ACHN (cell line): ENCODE measurements at places on chromosomes 13 and 19.

DNA sequence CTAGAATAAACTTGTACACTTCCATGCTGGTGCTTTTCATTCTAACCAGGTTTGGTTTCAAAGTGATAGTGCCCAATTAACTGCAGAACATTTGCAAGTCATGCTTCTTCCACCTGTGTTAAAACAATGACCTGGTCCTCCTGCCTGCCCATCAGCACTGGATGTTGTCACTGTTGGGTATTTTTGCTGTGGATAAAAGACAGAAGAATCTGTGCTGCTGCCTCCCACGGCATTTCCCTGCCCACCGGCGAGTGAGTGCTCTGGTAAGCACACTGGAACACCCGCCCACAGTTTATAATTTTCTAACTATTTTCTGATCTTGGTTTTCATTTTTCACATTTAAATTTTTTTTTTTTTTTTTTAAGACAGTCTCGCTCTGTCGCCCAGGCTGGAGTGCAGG lies 2.3 kb upstream of the AKAP8 start:
- no peak for DNase-seq

GRCh38 chr13:34307607-34308006 lies 489.7 kb downstream of the RFC3 start:
- DNase-seq = no peak

DNA sequence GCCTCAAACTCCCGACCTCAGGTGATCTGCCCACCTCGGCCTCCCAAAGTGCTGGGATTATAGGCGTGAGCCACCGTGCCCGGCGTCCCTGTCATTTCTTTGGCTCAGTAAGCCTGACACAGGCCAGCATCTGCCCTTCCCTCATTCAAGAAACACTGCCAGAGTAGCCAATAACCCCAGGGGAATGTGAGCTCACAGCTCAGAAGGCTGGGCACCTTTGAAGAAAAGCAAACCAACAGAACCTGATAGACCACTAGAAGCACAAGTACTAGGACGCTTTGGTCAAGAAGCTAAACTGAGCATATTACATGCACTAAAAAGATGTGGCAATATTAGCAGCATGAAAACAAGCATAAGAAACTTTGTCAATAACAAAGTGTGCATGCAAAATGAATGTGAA lies 14.2 kb downstream of the SIGLEC5 start:
- DNase-seq = no peak

- DNase-seq = peak; percentile 44
Observed at GRCh38 chr13:39016787-39017186, 21.1 kb downstream of the PROSER1 start.

DNA sequence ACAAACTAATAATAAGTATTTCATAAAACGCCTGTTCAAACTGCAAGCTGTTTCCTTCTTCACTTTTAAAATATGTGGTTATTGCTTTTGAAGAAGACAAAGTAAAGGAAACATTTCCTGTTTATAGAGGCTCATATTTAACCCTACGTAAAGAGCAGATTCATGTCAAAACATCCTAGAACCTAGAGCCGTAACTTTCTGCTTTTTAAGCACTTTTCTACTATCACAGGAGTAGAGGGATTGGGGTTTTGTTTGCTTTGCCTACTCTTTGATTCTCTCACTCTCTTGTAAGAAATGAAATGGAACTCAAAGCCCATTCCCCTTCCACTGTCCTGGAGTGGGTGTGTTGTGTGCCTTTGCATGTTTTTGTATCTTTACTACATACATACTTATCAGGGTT lies 54.0 kb upstream of the GPR183 start:
- no peak for DNase-seq

- no peak for DNase-seq
Observed at GRCh38 chr13:70473907-70474306, 365.7 kb upstream of the KLHL1 start.

DNA sequence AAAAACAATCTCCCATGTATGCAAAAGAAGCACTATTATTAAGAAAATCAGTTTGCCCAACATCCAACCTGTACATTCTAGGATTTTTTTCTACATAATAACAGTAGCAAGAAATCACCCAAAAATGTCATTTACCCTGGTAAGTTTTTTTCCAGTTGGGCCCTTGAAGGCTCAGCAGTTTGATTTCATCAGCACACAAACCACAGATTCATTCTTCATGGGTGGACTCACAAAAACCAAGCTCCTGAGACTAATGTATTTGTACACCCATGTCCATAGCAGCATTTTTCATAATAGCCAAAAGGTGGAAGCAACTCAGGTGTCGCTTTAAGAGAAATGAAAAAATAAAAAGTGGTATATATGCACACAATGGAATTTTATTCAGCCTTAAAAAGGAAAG lies 210.1 kb downstream of the TBC1D4 start:
- DNase-seq = no peak

GRCh38 chr13:73608157-73608516 lies 526.1 kb downstream of the KLF12 start:
- DNase-seq = no peak

- no peak for DNase-seq
Observed at GRCh38 chr13:26961890-26962615, 201.5 kb upstream of the GPR12 start.

GRCh38 chr13:102484329-102484728 lies 82.5 kb upstream of the FGF14 start:
- peak; percentile 22 for DNase-seq

- DNase-seq = peak; percentile 60
Observed at GRCh38 chr19:33771384-33772101, 25.1 kb upstream of the KCTD15 start.

GRCh38 chr19:43618921-43619261 lies 538 bp downstream of the ZNF428 start:
- DNase-seq = peak; percentile 11

DNA sequence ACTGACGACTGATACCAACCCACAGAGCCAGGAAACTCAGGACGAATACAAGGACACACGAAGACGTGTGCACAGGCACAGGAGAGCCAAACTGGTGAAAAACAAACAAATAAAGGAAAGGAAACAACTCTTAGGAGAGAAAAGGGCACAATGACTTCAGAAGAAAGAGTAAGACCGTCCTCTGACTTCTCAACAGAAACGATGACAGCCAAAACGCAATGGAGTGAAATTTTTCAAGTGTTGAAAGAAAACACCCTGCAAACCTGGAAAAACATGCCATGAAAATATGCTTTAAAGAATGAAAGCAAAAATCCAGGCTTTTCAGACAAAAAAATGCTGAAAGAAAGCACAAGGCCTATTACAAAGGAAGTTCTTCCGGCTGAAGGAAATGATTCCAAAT lies 24.6 kb upstream of the PLPP2 start:
- no peak for DNase-seq

DNA sequence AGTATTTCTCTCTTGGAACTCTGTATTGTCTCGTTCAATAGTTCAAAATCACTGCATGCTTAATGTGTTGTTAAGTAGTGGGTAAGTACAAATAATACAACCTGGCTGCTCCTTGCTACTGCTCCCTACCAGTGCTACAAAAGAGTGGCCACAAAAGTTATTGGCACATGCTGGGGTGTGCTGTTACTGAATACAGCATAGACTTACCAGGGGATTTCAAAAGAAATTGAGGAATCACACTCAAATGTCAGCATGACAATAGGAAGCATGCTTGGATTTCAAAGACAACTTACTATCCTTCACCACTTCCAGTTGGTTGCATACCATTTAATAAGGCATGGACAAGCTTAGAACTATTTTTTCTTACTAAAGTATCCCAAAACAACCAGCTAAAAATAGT lies 1041.3 kb upstream of the SPRY2 start:
- no peak for DNase-seq

DNA sequence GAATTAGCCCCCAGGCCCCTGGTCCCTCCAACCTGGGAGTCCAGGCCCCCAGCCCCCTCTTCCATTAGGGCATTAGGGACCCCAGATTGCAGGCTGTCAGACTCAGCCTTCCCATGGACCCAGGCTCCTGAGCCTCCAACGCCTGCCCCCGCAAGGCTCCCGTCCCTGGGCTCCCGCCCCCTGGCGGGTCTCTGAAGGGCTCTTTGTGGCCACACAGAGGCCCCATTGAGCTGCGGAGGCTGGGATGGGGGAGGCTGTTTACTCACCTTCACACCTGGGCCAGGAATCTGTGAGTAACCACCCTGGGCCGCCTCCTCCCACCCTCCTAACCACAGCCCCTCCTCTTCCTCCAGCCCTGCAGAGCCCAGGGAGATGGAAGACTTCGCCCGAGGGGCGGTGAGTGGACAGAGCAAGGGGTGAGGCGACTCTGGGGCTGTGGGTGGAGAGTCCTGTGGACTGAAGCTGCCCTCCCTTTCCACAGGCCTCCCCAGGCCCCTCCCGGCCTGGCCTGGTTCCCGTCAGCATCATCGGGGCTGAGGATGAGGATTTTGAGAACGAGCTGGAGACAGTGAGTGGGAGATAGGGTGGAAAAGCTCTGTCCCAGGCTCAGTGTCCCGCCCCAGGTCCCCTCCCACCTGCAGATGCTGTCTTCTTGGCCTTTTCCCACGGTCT lies 4.9 kb downstream of the ARHGEF1 start:
- DNase-seq = no peak

- no peak for DNase-seq
Observed at GRCh38 chr13:95896301-95896700, 156.9 kb downstream of the UGGT2 start.

GRCh38 chr13:109126178-109126577 lies 496.8 kb downstream of the MYO16 start:
- no peak for DNase-seq

GRCh38 chr13:30654430-30654829 lies 36.7 kb downstream of the USPL1 start:
- DNase-seq = no peak

- DNase-seq = no peak
Observed at GRCh38 chr19:1136201-1136600, 32.4 kb downstream of the GPX4 start.

DNA sequence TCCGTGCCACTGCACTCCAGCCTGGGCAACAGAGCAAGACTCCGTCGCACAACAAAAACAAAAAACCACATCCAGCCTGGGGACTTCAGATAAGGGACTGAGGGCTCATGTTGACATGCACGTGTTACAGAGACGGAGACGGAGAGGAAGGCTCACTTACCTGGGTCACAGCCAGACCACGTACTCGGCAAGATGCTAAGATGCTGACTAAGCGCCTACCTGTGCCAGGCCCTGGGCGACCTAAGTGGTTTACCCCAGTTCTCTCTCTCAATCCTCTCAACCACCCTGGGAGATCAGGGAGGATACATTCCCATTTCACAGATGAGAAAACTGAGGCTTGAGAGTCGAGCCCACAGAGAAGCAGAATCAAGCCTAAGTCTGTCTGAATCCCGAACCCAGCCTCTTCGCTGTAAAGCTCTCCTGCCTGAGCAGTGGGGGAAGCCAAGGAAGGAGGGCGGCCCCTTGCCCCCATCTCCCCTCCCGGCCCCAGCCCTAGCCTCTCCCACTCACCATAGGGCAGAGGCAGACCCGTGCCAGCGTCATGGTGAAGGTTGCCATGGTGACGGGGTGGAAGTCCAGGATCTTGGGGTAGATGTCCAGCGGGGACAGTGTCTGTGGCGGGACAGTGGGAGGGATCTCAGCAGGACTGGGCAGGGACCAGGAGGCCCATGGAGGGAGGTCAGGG lies 13.5 kb downstream of the ERCC2 start:
- no peak for DNase-seq

GRCh38 chr19:4807188-4807587 lies 15.7 kb downstream of the FEM1A start:
- DNase-seq = no peak

- DNase-seq = no peak
Observed at GRCh38 chr13:23673354-23673753, 103.1 kb downstream of the TNFRSF19 start.

GRCh38 chr19:57771417-57771816 lies 1.9 kb downstream of the ZNF586 start:
- no peak for DNase-seq

DNA sequence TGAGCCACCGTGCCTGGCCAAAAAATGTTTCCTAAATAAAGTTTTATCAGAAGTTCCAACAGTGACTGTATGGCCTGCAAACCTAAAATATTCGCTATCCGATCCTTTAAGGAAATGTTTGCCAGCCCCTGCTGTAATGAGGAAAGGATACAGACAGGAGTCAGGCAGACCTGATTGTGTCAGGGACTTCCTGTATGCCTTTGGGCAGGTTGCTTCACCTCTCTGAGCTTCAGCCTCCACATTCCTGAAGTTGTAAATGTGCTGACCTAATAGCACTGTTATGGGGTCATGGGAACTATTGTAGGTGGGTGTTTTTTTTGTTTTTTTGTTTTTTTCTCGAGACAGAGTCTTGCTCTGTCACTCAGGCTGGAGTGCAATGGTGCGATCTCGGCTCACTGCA lies 6.2 kb downstream of the ABHD8 start:
- no peak for DNase-seq

DNA sequence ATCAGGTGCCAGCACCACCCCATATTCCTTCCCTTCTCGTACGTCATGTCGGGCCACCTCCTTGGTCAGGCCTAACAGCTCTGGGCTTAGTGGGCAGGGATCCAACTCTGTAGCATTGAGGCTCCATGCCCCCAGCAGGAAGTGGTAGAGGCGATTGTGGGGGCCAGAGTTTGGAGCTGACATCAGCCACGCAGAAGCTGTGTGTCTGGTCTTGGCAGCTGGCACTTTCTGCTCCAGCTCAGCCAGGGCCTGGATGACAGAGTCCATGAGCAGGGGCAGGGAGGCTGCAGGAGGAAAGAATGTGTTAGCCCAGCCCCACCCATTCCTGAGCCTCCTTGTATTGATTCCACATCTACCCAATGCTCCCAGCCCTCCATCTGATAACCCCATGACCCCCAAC lies 3.0 kb downstream of the PGLYRP2 start:
- no peak for DNase-seq

DNA sequence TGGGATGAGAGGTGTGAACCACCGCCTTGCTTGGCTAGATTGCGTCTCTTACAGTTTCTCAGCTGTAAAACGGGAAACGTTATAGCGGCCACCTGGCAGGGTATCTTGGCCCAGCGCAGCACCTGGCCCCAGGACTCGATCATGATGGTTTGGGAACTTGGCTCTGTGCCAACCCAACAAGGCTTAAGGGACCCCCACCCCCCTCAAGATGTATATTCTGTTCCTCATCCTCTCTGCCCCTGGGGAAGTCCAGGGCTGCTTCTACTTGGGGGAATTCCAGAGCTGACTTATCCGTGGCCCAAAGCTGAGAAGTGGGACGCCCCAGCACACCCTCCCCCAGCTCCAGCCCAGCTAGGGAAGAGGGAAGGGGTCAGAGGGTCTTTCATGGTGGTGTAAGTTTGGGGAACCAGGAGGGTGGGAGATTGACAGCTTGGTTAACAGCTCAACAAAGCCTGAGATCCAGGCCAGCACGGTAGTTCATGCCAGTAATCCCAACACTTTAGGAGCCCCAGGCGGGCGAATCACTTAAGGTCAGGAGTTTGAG lies 695 bp downstream of the ICAM1 start:
- DNase-seq = no peak

DNA sequence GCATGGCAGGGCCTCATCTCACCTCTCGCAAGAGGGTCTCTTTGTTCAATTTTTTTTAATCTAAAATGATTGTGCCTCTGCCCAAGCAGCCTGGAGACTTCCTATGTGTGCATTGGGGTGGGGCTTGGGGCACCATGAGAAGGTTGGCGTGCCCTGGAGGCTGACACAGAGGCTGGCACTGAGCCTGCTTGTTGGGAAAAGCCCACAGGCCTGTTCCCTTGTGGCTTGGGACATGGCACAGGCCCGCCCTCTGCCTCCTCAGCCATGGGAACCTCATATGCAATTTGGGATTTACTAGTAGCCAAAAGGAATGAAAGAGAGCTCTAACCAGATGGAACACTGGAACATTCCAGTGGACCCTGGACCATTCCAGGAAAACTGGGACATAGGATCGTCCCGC lies 8.0 kb downstream of the FXYD3 start:
- no peak for DNase-seq

GRCh38 chr19:14305706-14306105 lies 75.5 kb upstream of the ADGRE5 start:
- DNase-seq = no peak

- DNase-seq = peak; percentile 5
Observed at GRCh38 chr13:31234729-31235128, 35.0 kb downstream of the B3GLCT start.
